ENCODE measurements at places on chromosomes 1 and 21.
A peak's percentile ranks its signal among the peaks of the same experiment; 100 is the strongest.

GRCh38 chr21:30733026-30733425 lies 14.0 kb downstream of the KRTAP21-2 start:
- no peak for DNase-seq

- peak; percentile 73 for DNase-seq
Observed at GRCh38 chr1:25520446-25521061, 22.9 kb upstream of the LDLRAP1 start.

GRCh38 chr1:23562137-23562876 lies 3.0 kb upstream of the ID3 start:
- DNase-seq, result peak; percentile 33

GRCh38 chr1:98342566-98342965 lies 319.0 kb upstream of the SNX7 start:
- DNase-seq, result no peak

- DNase-seq, result no peak
Observed at GRCh38 chr1:38420666-38421065, 374.1 kb upstream of the POU3F1 start.

All from CD4-positive, alpha-beta T cell treated with Interleukin-12 subunit alpha and Interleukin-12 subunit beta, for 1 hour (primary cell).